ENCODE measurements at places on chromosomes 4 and X.

DNA sequence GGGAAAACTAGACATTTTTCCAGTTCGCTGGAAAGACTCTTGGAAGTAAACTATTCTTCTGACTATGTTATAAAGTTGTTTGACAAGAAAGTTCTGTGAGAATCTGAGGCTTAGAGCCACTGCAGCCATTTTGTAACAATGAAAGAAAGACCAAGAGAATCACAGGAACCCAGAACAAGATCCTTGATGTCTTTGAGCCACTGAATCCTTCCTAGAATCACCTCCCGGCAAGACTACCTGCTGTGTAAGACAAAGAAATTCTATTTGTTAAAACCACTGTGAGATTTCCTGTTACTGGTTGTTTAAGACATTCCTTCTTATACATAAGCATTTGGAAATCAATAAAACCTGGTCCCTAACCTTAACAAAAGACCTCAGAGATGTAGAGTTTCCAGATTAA, 175.7 kb upstream of the RASGEF1B start:
- no peak for DNase-seq

DNA sequence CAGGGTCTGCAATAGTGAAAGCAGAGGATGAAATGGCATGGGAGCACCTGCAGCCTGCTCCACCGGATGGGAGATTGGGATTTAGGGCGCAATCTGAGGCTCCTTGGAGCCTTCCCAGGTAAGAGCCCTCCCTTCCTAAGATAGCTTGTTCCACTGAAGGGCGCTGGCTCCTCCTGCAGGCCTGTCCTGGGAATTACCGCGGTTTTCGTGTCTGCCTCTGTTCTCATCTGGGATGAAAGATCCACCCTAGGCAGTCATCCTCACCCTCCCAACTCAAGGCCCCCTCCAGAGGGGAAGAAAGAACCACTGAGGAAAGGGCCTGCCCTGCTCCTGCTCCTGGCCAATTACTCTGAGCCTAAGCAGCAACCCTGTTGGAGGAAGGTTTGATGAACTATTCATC, 547.5 kb downstream of the SMARCA1 start:
- DNase-seq = peak; percentile 44

DNA sequence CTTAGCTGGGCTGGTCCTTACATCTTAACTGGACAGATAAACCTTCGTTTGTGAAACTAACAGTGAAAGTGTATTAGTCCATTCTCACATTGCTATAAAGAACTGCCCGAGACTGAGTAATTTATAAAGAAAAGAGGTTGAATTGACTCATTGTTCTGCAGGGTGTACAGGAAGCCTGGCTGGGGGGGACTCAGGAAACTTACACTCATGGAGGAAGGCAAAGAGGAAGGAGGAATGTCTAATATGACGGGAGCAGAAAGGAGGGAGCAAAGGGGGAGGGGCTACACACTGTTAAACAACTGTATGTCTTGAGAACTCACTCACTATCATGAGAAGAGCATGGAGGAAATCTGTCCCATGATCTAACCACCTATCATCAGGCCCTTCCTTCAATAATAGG, 1566.5 kb upstream of the PCDH7 start:
- no peak for DNase-seq

- no peak for DNase-seq
Measured at GRCh38 chr4:81235982-81236749, 21.1 kb upstream of the PRKG2 start.

GRCh38 chr4:60780874-60781273, 419.3 kb upstream of the ADGRL3 start:
- DNase-seq = no peak

DNA sequence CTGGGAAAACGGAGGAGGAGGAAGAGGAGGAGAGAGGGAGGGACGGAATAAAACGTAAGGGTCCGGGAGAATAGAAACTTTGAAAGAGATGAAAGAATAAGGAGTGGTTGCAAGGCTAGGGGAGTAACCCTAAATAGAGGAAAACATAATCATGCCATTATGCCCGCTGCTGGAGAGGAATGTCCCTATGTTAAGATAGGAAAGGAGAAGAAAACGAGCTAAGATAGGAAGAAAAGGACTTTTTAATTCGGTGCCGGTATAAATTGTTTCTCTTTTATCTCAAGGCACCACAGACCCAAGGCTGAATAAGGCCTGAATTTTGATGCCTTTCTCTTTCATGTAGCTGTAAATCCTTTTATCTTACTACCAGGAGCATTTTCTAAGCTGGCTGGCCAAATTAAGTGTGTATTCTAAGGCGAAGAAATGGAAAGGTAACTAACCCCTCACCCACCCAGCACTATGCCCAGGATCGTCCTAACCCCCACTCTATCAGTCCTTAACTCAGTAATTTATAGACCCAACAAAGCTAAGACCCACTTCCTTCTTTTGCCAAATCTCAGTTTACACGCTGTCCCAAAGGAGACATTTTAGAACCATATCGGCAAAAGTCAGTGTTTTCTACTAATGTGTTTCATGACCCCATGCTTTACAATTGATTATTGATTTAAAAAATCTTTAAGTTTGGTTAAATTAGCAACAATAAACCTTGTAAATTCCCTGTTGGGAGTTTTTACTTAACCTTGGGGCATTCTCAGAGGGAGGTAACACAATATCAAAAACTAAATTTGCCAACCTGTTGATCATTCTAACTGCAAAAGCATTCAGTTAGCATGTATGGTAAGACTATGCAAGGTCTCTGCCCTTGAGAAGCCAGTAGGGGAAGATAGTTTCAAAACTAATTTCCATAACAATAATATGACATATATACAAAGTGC, 1.1 kb upstream of the CUL4B start:
- DNase-seq = no peak

DNA sequence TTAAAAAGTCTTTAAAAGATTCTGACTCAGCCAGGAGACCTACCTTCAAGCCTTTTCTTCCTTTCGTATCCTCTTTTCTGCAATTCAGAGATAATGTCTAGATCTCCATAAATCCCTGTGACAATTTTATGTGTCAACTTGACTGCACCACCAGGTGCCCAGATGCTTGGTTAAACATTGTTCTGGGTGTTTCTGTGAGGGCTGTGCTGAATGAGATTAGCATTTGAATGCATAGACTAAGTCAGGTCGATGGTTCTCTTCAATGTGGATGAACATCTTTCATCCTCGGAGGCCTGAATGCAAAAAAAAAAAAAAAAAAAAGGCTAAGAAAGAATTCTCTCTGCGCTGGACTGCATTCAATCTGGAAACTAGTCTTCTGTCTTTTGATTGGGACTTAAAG, 1082.7 kb downstream of the NLGN4X start:
- DNase-seq = no peak

- no peak for DNase-seq
Measured at GRCh38 chrX:152197465-152197864, 59.1 kb upstream of the MAGEA10 start.

- DNase-seq = peak; percentile 6
Measured at GRCh38 chrX:126770179-126770578, 49.4 kb upstream of the PRR32 start.

All from HuH-7 (cell line).